Thoracic aorta (tissue), 2 donors: ENCODE measurements at places on chromosomes 12 and 14. TPM values are rescaled to one million over a fixed set of nuclear protein-coding genes. Genes with fewer than 3 reads are reported as not detected.

TDRD9 gene
- not detected for total RNA-seq

DNA sequence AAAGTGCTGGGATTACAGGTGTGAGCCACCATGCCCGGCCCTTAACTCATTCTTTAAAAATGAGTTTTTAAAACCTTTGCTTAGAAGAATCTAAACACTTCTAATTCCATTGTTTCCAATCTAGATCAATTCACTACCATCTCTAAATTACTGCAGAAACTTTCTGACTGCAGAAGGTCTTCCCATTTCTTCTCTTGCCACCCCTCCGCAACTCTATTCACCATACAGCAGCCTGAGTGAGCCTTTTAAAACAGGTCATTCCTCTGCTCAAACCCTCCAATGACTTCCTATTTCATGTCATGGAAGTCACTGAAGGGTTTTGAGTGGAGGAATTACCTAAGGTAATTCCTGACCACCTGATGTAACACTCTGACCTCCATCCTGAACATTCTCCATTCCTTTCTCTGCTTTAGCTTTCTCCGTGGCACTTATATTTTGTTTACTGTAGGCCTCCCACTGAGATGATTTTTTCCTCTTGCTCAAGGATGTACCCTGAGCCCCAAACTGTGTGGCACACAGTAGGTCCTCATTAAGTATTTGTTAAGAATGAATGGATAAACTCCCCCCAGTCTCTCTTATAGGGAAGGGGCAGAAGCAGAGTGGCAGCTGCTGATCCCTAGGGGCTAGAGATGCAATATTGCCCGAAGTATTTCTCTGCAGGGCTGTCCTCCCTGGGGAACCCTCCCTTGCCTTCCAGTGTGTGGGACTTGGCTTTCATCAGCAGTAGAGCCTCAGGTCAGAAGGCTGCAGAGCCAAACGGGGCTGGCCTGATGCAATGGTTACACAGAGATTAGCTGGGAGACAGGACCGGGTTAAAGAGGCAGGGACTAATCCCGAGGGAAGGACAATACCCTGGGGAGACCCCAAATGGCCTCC is 1.2 kb downstream of the DDIT3 start:
- DNase-seq: no peak
- peaks cover 37% of the 10 kb centered on the region for H3K4me1 ChIP-seq
- H3K4me3 ChIP-seq: peak overlapping the region; percentile 83
- H3K27me3 ChIP-seq: no peaks in the 10 kb centered on the region
- peaks cover 29% of the 10 kb centered on the region for H3K36me3 ChIP-seq
- H3K27ac ChIP-seq: peak overlapping the region; percentile 94

MUCL1 gene
- not detected for total RNA-seq

YAF2 gene
- 38.9 TPM for total RNA-seq
